ENCODE measurements at places on chromosomes 6 and 20. TPM values are rescaled to one million over a fixed set of nuclear protein-coding genes. Genes with fewer than 3 reads are reported as not detected.

The METTL24 gene
- 3.6 TPM for total RNA-seq

The SIM1 gene
- 0.55 TPM for total RNA-seq

The ANGPT4 gene
- 0.07 TPM for total RNA-seq

The RAET1L gene
- total RNA-seq: not detected

The TUBE1 gene
- total RNA-seq: 26.3 TPM

The VGLL2 gene
- 0.16 TPM for total RNA-seq

The RAB23 gene
- 21.1 TPM for total RNA-seq

The ATF6B gene
- 83.6 TPM for total RNA-seq

The HLA-DRA gene
- not detected for total RNA-seq

The MED23 gene
- 30.0 TPM for total RNA-seq

The ZSCAN23 gene
- 12.5 TPM for total RNA-seq

GRCh38 chr6:53412751-53413150 is 64.0 kb upstream of the ELOVL5 start:
- H3K4me3 ChIP-seq: no peak overlapping the region
- H3K27ac ChIP-seq: no peak overlapping the region
- no peaks in the 10 kb centered on the region for H3K36me3 ChIP-seq
- no peak for DNase-seq

GRCh38 chr6:124719913-124720312 is 242.3 kb upstream of the RNF217 start:
- no peak overlapping the region for H3K4me3 ChIP-seq
- H3K36me3 ChIP-seq: no peaks in the 10 kb centered on the region
- no peak for DNase-seq
- peaks cover 7% of the 10 kb centered on the region for H3K4me1 ChIP-seq
- H3K27me3 ChIP-seq: no peaks in the 10 kb centered on the region
- no peak overlapping the region for H3K27ac ChIP-seq

- H3K27me3 ChIP-seq: peaks cover 2% of the 10 kb centered on the region
- H3K27ac ChIP-seq: no peak overlapping the region
- H3K4me3 ChIP-seq: no peak overlapping the region
- no peak for DNase-seq
- no peaks in the 10 kb centered on the region for H3K36me3 ChIP-seq
- peaks cover 4% of the 10 kb centered on the region for H3K4me1 ChIP-seq
Observed at GRCh38 chr6:158751921-158752320, 67.2 kb downstream of the EZR start.

GRCh38 chr6:111338843-111339242 is 144.2 kb downstream of the REV3L start:
- DNase-seq: no peak
- no peaks in the 10 kb centered on the region for H3K27me3 ChIP-seq
- peaks cover 8% of the 10 kb centered on the region for H3K36me3 ChIP-seq

GRCh38 chr6:43963203-43963602 is 164.0 kb downstream of the MRPL14 start:
- H3K27me3 ChIP-seq: no peaks in the 10 kb centered on the region
- H3K36me3 ChIP-seq: no peaks in the 10 kb centered on the region
- H3K27ac ChIP-seq: no peak overlapping the region
- peaks cover 17% of the 10 kb centered on the region for H3K4me1 ChIP-seq
- H3K4me3 ChIP-seq: no peak overlapping the region

DNA sequence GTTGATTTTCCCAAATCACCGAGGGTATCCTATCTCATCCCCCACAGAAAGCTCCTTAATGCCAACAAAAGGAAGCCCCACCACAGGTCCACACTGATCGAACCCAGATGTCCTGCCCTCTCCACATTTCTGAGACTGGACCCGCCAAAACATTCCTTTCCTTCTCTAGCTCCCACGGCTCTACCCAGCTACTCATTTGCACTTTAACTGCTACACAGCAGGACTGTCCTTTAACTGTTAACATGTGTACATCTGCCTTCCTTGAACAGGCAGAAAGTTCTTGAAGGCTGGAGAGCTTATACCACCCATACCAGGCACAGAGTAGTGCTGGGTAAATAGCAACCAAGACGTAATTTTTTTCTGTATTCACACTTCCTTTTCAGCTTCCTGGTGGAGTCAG is 68.6 kb downstream of the TRMT6 start:
- H3K27ac ChIP-seq: no peak overlapping the region
- peaks cover 26% of the 10 kb centered on the region for H3K27me3 ChIP-seq
- H3K4me3 ChIP-seq: no peak overlapping the region
- no peak for DNase-seq

DNA sequence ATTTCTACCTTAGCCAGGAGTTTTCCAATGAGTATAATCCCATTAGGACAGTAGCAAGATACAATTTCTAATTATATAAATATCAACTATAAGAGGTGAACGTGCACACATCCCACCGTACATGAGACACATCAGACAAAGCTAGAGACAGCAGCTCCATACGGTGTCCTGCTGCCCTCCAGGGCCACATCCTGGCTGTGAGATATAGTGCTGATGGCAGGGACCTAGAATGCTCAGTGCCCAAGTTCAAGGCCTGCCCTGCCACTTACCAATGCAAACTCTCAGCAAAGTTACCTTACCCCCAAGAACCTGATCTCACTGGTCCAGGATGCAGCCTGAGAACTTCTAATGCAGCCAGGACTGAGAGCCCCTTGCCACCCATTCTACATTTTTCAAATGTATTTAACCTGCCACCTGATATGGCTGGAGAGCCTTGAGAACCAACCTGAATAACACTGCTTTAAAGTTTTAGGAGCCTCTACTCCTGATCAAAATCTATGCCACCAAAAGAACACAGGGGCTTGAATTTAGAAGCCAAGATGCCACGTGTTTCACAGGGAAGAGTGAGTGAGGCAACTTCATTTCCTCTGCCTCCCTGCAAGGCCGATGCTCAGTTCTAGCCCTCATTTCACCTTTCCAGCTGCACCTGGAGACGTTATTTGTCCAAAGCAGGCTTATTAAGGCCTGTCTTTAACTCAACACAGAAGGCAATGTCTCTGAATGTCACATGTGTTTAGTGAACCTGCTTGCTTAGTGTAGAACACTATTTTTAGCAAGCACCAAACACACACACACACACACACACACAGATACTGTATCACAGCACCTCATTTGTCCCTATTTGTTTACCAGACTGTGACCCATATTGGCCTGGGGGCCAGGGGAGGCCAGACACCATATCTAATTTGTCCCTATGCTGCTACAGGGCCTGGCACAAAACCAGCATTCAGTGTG is 6.1 kb downstream of the NFATC2 start:
- H3K36me3 ChIP-seq: no peaks in the 10 kb centered on the region
- H3K27me3 ChIP-seq: peaks cover 14% of the 10 kb centered on the region
- no peak overlapping the region for H3K4me3 ChIP-seq
- H3K27ac ChIP-seq: no peak overlapping the region
- H3K4me1 ChIP-seq: peaks cover 23% of the 10 kb centered on the region

- H3K4me3 ChIP-seq: no peak overlapping the region
- no peak overlapping the region for H3K27ac ChIP-seq
- no peaks in the 10 kb centered on the region for H3K27me3 ChIP-seq
- no peak for DNase-seq
- H3K4me1 ChIP-seq: peaks cover 4% of the 10 kb centered on the region
Observed at GRCh38 chr6:77326711-77327110, 136.6 kb downstream of the HTR1B start.

DNA sequence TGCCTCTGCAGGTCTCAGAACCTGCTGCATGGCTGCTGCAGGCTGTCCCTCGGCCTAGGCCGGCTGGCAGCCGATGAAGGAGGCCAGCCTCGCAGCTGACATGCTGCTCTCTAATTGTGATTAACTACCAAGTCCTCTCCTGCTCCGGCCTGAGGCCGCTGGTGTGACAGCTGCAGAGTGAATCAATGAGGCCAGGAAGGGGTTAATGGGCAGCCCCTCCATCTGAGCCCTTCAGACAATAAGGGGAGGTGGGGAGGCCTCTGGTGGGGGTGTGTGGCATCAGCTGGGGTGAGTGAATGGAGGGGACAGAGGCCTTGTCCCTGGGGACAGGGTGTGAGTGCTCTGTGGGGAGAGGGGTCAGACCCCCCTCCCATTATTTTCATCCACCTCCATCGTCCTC is 34.4 kb downstream of the SLC52A3 start:
- H3K27ac ChIP-seq: peak overlapping the region; percentile 6
- peaks cover 4% of the 10 kb centered on the region for H3K4me1 ChIP-seq
- no peak overlapping the region for H3K4me3 ChIP-seq
- H3K27me3 ChIP-seq: peaks cover 34% of the 10 kb centered on the region
- H3K36me3 ChIP-seq: no peaks in the 10 kb centered on the region

GRCh38 chr6:142952614-142953013 is 7.6 kb upstream of the HIVEP2 start:
- H3K4me1 ChIP-seq: peaks cover 6% of the 10 kb centered on the region
- no peak overlapping the region for H3K4me3 ChIP-seq
- H3K27ac ChIP-seq: no peak overlapping the region
- H3K27me3 ChIP-seq: peaks cover 42% of the 10 kb centered on the region

GRCh38 chr20:32034581-32035425 is 17.2 kb upstream of the HCK start:
- H3K4me3 ChIP-seq: no peak overlapping the region
- no peak for DNase-seq
- no peaks in the 10 kb centered on the region for H3K4me1 ChIP-seq
- H3K27me3 ChIP-seq: peaks cover 86% of the 10 kb centered on the region
- H3K36me3 ChIP-seq: no peaks in the 10 kb centered on the region
- H3K27ac ChIP-seq: no peak overlapping the region

DNA sequence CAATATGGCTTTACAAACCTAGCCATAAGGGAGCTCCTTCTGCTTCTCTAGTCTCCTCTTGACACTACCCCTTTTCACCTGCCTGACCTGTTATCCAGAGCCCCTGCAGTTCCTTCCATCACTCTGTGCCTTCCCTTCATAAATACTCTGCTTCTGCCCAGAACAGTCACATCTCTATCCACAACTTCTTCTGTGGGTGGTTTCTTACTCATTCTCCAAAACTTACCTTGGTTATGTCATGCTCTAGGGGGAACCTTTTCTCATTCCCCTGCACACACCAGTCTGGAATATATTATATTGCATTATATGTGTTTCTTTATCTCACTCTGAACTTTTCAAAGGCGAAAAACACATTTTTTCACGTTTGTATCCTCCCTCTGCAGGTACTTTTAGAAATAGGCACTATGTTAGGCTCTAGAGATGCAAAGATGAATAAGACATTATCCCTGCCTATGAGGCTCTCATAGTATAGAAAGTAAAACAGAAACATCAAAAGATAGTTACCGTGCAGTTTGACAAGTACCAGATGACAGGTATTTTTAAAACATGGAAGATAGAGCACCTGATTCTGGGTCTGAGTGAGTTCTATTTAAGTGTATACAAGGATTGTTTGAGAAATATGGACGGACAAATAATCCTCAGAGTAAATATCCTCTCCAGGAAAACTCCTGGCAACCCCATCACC is 51.5 kb downstream of the AIG1 start:
- no peak overlapping the region for H3K27ac ChIP-seq
- H3K36me3 ChIP-seq: peaks cover 4% of the 10 kb centered on the region
- no peak overlapping the region for H3K4me3 ChIP-seq
- no peak for DNase-seq

GRCh38 chr6:133157995-133158394 is 83.2 kb upstream of the EYA4 start:
- H3K27ac ChIP-seq: no peak overlapping the region
- H3K27me3 ChIP-seq: no peaks in the 10 kb centered on the region
- peaks cover 5% of the 10 kb centered on the region for H3K4me1 ChIP-seq
- no peak for DNase-seq

DNA sequence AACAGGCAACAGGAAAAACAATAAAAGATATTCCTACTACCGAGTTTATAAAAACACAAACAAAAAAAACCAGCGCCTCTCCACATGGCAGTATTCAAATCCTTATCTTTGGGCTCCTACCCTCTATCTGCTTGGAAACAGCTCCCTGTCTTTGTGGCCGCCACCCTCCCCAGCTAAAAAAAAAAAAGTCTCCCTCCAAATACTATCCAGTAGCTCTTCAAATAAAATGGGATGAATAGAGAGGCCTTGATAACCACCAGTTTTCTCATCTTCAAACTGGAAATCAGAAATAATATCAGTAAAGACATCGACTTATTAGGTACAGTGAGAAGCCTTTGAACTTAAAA is 96.2 kb downstream of the PSMG4 start:
- no peak for DNase-seq
- H3K27me3 ChIP-seq: no peaks in the 10 kb centered on the region
- H3K4me1 ChIP-seq: peaks cover 93% of the 10 kb centered on the region
- H3K27ac ChIP-seq: peak overlapping the region; percentile 95
- peak overlapping the region; percentile 84 for H3K4me3 ChIP-seq

DNA sequence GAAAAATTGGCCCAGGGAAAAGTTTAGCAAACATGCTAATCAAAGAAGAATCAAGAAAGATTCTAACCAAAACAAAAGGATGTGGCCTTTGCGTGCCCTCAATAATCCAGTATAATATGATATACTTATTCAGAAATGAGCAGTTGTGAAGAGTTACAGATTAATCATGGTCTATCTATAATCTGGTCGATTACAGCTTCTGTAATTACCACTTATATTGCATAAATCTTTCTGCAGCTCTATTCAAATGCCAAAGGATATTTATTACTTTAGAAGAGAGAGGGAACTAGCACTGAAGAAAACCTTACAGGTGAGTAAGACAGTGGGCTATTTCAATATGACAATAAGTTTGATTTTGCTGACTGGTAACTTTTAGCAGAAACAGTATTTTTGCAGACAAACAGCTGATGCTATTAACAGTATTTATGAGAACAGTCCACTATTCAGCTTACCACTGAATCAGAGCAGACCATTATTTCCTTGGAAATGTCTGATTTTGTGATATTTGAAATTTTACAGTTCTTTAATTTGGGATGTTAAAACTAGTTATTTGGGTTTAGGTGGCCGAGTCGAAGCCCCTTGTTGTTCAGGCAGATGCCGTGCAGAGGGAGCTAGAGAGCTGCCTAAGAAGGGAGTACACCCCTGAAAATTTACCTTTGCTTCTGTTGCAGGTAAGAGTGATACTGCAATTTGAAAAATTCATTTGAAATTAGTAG is 92.2 kb downstream of the CEP57L1 start:
- H3K27me3 ChIP-seq: peaks cover 54% of the 10 kb centered on the region
- no peak overlapping the region for H3K27ac ChIP-seq
- no peak overlapping the region for H3K4me3 ChIP-seq
- H3K4me1 ChIP-seq: no peaks in the 10 kb centered on the region
- peak; percentile 39 for DNase-seq
- H3K36me3 ChIP-seq: peaks cover 6% of the 10 kb centered on the region

DNA sequence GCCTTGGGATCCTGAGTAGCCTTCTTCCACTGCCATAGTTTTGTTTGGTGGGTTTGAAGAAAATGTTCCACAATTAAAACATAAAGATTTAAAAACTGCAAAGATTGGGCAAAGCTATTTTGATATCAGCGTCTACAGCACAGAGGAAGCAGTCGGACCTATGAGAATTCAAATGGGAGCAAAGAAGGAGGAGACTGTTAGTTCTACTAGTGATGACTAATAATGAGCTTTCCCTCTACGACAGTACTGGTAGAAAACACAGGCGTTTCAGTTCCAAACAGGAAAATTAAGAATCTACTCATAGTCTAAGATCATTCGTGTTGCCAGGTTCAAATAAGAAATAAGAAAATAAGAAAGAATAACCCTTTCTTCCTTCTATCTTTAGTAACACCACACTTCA is 121.2 kb downstream of the INSM1 start:
- H3K4me1 ChIP-seq: peaks cover 46% of the 10 kb centered on the region
- H3K27me3 ChIP-seq: no peaks in the 10 kb centered on the region
- no peak overlapping the region for H3K4me3 ChIP-seq
- no peak overlapping the region for H3K27ac ChIP-seq

Data from neural crest cell (in vitro differentiated cells).